Activated CD8-positive, alpha-beta memory T cell treated with anti-CD3 and anti-CD28 coated beads for 4 hours (primary cell): ENCODE measurements at places on chromosomes 1 and 21.

DNA sequence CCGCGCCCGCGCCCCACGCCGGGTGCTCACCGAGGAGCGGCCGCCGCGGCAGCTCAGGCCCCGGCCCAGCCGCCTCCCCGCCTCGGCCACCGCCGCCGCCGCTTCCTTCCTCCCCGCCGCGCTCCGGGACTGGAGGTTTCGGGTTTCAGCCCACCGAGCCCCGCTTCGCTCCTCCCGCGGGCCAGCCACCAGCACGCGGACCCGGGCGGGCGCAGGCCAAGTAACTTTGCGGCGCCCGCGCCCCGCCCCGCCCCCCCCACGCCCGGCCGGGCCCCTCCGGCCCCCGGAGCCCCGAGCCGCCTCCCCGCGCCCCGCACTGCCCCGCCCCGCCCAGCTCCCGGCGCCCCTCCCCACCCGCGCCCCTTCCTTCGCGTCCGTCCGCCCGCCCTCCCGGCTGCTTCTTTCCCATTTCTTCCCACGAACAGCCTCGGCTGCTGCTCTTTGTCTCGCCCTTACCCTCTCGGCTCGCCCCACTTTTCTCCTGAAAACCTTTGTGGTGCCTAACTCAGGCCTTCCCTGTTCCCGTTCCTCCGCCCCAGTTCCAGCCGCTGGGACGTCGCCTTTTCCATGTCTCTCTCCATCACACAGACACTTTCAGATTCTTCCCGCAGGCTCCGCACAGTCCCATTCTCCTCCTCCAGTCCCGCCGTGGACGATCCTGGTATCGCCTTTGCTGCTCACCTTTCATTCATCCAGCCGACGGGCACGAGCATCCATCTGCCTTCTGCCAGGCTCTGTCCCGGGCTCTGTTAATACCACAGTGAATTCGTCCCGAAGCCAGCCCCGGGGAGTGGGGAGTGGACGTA, at the start of gene GPR161:
Gene GPR161 (minus strand): TSS at position 222 of the 806 bp plus-strand sequence. CDS start 32,080 bp downstream, outside the sequence.
- DNase-seq = no peak

- DNase-seq = no peak
Measured at GRCh38 chr1:30117685-30118084, 605.7 kb downstream of the MATN1 start.

- DNase-seq = no peak
Measured at GRCh38 chr1:184388319-184388889, 1.6 kb downstream of the C1orf21 start.

DNA sequence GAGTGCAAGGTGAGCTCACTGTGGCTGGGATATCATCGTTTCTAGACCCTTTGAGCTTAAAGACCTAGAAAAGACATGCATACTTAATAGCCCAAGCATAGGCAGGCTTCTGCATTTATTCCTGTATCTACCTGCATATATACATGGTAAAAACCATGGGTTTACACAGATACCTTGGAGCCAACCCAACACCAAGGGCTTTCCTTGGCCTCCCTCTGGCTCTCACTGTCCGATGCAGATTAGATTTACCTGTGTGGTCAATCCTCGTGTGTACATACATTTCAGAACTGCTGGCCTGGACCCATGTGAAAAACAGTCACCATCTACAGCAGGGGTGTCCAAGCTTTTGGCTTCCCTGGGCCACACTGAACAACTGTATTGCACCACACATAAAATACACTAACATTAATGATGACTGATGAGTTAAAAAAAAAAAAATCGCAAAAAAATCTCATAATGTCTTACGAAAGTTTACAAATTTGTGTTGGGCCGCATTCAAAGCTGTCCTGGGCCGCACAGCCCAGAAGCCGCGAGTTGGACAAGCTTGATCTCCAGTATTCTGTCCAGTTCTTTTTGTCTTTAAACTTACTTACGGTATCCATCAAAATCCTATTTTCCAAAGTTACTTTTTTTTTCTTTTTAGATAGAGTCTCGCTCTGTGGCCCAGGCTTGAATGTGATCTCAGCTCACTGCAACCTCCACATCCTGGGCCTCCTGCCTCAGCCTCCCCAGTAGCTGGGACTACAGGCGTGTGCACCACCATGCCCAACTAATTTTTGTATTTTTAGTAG, 43.5 kb downstream of the WDR4 start:
- DNase-seq = no peak

DNA sequence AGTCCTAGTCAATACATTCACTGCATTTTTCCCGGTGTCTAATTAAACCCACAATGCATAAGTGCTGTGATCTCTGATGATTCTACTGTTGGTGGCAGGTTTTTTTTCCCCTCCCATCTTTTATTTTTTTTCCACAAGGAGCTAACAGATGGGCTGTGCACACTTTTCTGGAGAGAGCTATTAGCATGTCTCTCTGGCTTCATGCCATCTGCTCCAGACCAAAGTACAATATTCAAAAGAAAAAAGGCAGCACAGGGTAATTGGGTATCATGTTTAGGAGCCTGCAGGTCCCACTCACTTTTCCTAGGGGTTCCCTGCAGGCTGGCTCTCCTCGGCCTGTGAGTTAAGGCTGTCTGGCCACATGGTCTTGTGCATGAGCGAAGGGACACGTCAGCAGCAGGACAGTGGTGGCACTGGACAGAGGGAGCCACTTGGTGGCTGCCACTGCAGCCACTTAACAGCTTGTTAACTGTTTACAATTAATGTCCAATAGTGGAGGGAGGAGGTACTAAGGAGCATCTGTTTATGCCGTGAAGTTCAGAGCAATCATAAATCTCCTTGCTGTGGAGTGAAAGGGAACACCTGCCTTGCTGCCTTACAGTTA, 53.5 kb upstream of the C8B start:
- DNase-seq = no peak

DNA sequence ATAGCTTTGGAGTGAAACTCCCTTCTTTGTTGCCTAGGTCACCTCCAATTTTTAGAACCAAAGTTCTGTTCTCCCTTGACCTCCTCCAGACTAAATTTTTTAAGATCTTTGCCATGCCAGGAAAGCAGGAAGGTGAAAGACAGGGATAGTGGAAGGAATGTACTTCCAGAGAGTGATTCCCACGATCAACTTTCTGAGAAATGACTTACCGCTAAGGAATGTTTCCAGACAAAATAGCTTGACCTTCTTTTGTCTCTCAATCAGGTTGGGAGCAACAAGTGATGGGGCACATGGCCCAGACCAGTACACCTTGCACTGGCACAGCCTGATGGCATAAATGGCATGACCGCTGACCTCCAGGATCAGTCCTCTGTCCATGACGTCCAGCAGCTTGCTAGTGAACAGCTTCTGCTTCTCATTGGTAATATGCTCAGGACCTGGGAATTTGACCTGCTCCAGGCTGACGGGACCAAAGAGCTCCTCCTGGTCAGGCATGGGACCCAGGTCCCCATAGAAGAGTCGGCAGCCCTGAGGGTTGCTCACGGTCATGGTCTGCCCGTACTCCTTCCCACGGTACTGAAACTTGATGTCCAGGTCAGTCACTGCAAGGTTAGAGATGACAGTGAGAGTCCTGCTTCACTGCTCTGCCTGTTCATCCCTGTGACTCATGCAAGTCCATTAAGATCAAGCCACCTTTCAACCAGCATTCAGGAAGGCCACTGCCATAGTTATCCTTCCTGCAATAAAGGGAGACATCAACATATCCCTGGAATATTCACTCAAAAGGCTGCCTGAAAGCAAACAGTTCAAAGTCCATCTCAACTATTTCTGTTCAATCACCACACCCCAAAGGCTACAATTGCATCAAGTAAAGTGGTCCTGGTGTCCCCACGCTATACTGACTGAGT, 6.2 kb upstream of the C1orf74 start:
- no peak for DNase-seq

- DNase-seq = peak; percentile 21
Measured at GRCh38 chr1:206608108-206608698, 4.1 kb downstream of the EIF2D start.

GRCh38 chr1:172326136-172326535, 94.3 kb upstream of the C1orf105 start:
- DNase-seq = no peak

DNA sequence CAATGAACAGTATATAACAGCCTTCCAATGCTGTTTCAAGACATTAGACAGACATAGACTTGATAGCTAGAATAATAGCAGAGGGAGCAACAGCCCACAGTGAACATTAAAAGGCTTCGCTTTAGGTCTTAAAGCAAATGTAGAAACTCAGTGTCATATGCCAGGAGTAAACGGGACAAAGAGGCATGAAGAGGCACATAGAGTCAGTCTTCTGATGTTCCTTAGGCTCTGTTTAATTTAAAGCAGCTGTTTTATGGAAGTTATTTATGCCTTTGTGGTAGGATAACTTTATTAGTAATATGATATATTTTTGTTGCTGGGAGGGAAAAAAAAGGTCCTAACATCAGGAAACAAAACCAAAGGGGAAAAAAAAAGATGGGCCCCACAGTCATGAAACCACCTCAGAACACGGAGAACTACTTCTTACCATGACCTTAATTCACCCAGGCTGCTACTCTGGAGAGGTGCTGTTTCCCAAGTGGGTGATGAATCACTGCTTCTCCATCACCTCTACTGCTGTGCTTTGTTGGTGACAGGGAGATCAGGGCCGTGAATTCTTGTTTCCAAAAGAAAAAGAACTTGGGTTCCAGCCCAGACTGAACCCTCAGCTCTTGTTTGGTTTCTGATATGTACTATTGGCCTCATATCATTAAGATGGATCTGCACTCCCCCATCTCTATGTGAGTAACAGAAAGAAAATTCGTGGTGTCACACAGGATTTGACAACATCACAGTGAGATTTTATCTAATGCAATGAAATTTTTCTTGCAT, 616.9 kb downstream of the KIF26B start:
- DNase-seq = no peak

GRCh38 chr1:234435620-234436019, 43.4 kb downstream of the TARBP1 start:
- DNase-seq = no peak

DNA sequence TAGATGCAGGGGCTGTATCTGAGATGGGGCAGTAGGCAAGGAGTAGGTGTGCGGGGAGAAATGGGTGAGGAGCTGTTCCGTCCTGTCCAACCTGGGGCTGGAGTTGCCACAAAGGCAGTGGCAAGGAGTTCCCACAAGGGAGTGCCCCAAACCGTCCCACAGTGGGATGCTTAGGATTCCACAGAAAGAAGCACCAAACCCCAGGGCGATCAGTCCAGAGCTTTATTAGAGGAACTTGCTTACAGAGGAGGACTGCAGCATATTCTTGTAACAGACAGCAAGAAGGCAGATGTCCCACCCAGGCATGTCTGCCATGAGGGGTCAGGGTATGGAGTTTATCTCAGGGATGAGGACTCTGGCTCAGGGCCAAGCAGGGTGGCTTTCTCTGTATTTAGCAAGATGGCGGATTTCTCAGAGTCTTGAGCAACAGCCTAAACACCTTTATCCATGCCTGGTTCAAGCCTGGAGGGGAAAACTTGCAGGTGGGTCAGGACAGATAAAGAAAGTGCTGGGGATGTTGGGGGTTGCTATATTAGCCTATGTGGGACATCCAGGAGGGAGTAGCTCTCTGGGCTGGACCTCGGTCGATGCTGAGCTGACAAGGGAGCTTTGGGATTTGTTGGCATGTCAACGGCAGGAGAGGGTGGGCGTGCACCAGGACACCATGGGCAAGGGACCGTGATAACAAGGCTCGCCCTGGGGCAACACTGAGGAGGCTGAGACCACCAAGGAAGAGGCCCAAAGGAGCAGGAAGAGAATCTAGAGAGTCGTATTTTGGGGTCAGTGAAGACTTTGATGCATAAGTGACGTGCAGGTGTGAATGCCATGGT, 32.8 kb downstream of the OBSCN start:
- DNase-seq = no peak

GRCh38 chr1:161884475-161884874, 118.4 kb downstream of the ATF6 start:
- no peak for DNase-seq

- no peak for DNase-seq
Measured at GRCh38 chr1:171898941-171899340, 57.6 kb downstream of the DNM3 start.

GRCh38 chr1:113088972-113089371, 16.0 kb downstream of the LRIG2 start:
- DNase-seq = no peak

DNA sequence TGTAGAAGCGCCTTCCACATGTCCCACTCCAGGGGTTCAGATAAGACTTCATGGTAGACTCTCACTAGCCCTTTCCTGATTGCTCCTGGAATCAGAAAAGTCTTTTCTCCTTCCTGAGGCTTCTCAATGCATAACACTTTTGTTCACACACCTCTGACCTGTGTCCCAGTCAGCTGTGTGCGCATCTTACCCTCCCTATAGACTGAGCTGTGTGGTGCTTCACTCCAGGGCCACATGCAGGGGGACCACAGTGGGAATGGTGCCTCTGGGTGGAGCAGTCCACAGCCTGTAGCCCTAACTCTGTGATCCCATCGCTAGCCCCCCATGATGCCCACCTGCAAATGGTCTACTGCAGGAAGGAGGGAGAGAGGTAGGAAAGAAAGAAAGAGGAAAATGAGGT, 84.0 kb upstream of the TLR5 start:
- DNase-seq = no peak

GRCh38 chr1:29607236-29607635, 370.9 kb downstream of the PTPRU start:
- no peak for DNase-seq

GRCh38 chr1:59986516-59987310, 60.1 kb upstream of the CYP2J2 start:
- DNase-seq = no peak

GRCh38 chr1:11845641-11846335, 1.8 kb downstream of the NPPA start:
- DNase-seq = no peak

GRCh38 chr1:38061883-38062328, 15.3 kb upstream of the POU3F1 start:
- no peak for DNase-seq

GRCh38 chr1:9297831-9298230, 5.1 kb downstream of the SPSB1 start:
- DNase-seq = no peak

DNA sequence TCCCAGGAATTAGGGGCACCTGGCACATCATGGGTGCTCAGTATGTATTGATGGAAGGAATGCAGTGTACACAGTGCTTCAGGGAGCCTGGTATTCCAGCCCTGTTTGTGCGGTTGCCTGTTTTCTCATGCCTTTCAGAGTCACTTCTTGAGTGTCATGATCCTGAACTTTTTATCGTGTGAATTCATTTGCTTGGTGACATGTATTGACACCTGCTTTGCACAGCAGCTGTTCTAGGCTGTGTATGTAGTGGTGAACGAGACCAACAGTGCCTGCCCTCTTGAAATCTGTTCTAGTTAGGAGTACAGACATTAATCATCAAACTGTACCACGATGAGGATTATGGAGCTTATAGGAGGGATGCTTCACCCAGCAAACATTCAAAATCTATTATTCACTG, 6.1 kb downstream of the HTR6 start:
- DNase-seq = no peak
